Nucleus accumbens (tissue), 56 donors: ENCODE measurements at places on chromosomes 5 and 9.

GRCh38 chr5:171388816-171389168 lies 1.1 kb downstream of the NPM1 start:
- DNase-seq, result no peak

DNA sequence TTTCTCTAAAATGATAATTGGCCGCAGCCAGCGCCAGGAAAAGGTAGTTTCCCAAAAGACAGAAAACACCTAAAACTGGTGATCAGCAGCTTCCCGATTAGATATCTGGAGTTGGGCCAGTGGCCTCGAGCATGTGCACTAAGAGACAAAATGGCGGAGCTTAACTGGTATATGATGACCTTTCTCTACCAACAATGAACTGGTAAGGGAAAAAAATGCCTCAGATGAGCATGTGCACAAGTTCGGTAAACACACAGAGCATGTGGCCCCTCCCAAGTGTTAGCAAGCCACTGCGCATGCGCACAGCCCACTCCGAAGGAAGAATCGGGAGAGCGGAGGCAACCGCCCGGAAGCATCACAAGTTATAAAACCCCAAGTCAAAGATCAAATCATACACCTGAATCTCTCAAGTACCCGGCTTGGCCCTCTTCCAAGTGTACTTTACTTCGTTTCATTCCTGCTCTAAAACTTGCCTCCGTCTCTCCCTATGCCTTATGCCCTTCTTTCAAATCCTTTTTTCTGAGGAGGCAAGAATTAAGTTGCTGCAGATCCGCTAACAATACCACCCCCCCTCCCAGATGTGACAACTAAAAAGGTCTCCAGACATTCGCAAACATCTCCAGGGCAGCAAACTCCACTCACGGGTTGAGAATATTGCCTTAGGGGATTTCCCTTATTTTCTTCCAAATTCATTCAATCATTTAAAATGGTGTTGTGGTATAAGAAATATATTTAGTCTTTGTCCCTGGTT lies 15.0 kb upstream of the PTBP3 start:
- DNase-seq, result peak; percentile 81

GRCh38 chr5:82346399-82347165 lies 68.4 kb upstream of the RPS23 start:
- DNase-seq, result no peak

GRCh38 chr5:151718646-151719045 lies 31.9 kb upstream of the SPARC start:
- no peak for DNase-seq

DNA sequence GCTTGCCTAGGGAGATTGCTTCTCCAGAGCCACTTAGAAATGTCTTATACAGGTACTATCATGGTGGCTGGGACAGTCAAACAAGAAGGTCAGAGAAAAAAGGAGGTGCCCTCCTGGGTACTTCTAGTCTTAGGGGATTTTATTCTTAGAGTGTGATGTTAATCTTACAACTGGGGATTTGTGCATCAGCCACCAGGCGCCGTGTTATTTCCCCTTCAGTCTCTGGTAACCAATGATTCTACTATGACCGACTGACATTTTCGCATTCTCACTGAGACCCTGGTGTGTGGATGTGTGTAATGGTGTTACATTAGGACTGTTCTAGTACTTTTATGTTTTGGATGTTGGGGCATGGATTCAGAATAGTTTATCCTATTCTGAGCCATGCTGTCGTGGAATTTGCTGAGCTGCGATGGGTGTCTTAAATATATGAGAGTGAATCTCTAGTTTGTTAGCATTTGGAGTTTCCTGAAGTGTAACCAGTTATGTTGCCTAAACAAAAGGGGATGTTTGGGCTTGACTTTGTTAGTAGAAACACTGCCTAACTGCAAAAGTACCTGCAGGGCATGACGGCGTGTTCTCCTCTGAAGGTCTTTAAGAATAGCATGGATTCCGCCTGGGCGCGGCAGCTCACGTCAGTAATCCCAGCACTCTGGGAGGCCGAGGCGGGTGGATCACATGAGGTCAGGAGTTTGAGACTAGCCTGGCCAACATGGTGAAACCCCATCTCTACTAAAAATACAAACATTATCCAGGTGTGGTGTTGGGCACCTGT lies 175.2 kb upstream of the DAP start:
- DNase-seq, result no peak

- DNase-seq, result no peak
Observed at GRCh38 chr9:135066291-135066690, 21.2 kb upstream of the OLFM1 start.

- DNase-seq, result no peak
Observed at GRCh38 chr5:166581826-166582225, 1709.6 kb upstream of the WWC1 start.

GRCh38 chr5:59830536-59831200 lies 62.9 kb downstream of the PDE4D start:
- DNase-seq, result no peak

DNA sequence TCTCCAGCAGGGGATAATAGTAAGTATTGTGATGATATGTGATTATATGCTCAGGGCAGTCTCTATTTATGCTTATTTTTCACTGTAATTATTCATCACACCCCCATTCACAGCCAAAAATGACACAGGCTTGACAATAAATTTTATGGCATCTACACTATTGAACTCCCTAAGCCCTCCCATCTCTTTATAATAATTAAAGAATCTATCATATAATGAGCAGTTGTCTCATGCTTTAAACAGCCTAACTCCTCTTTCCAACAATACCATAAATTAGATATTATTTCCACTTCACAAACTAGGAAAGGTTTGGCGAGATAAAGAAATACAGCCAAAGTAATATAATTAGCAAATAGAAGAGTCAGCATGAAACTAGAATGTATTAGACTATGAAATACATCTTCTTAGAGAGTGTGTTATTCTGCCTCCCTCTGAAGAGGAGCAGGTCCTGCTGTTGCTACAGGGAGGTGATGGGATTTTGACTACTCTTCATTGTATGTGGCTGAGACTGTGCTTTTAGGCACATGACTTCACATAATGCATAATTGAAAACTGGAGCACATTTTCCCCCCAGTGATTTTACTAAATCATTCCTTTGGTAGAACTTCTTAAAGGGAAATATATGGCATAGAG lies 488.8 kb downstream of the HTR1A start:
- no peak for DNase-seq

- no peak for DNase-seq
Observed at GRCh38 chr5:14407746-14408175, 173.8 kb upstream of the OTULINL start.

- DNase-seq, result no peak
Observed at GRCh38 chr5:178162481-178162880, 8.8 kb upstream of the NHP2 start.

GRCh38 chr5:180201051-180201987 lies 7.7 kb downstream of the RASGEF1C start:
- peak; percentile 33 for DNase-seq

DNA sequence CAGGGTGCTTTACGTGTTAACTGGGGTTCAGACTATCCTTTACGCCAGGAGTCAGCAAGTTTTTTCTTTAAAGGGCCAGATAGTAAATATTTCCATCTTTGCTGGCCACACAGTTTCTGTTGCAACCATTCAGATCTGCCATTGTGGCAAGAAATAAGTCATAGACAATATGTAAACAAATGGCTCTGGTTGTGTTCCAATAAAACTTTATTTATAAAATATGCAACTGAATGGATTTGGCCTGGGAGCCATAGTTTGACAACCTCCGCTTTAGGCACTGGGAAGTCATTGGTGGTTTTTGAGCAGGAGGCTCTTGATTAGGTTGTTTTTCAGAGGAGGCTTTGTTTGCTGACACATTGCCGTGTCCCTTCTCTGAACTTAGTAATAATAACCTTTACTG lies 90.7 kb downstream of the INSYN2B start:
- no peak for DNase-seq

GRCh38 chr5:66122379-66123034 lies 21.6 kb upstream of the SREK1 start:
- no peak for DNase-seq

GRCh38 chr9:70020991-70021571 lies 22.6 kb upstream of the MAMDC2 start:
- peak; percentile 62 for DNase-seq

- DNase-seq, result no peak
Observed at GRCh38 chr9:96430377-96430776, 12.2 kb upstream of the ZNF367 start.

GRCh38 chr5:145854651-145855258 lies 18.1 kb downstream of the GRXCR2 start:
- no peak for DNase-seq

GRCh38 chr5:35188031-35188457 lies 42.2 kb downstream of the PRLR start:
- DNase-seq, result no peak

DNA sequence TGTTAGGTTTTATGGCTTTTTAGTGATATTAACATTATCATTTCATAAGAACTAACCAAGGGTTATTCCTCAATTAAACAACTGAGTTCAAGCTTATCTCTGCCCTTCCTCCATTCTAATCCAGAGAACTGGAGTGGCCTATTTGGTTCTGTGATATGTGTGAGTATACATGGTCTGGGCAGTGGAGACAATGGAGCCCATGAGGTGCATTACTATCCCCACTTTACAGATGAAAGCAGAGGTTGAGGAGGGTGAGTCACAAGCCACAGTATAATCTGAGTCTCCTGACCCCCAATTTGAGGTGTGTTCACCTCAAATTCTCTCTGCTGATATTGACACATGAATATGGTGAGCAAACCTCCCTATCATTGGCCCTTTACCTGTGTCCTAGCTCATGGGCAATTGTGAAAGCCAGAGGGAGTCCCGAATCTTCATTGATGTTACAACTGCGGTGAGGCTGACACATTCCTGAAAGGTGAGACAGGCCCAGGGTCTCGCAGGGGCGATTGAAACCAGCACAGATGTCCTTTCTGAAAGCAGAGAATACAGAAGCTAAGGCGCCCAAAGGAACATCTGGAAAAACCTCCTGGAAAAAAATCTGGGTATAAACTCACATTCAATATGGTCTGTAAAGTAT lies 217.2 kb downstream of the TARS1 start:
- DNase-seq, result no peak

- no peak for DNase-seq
Observed at GRCh38 chr5:177336603-177337494, 14.6 kb downstream of the LMAN2 start.

DNA sequence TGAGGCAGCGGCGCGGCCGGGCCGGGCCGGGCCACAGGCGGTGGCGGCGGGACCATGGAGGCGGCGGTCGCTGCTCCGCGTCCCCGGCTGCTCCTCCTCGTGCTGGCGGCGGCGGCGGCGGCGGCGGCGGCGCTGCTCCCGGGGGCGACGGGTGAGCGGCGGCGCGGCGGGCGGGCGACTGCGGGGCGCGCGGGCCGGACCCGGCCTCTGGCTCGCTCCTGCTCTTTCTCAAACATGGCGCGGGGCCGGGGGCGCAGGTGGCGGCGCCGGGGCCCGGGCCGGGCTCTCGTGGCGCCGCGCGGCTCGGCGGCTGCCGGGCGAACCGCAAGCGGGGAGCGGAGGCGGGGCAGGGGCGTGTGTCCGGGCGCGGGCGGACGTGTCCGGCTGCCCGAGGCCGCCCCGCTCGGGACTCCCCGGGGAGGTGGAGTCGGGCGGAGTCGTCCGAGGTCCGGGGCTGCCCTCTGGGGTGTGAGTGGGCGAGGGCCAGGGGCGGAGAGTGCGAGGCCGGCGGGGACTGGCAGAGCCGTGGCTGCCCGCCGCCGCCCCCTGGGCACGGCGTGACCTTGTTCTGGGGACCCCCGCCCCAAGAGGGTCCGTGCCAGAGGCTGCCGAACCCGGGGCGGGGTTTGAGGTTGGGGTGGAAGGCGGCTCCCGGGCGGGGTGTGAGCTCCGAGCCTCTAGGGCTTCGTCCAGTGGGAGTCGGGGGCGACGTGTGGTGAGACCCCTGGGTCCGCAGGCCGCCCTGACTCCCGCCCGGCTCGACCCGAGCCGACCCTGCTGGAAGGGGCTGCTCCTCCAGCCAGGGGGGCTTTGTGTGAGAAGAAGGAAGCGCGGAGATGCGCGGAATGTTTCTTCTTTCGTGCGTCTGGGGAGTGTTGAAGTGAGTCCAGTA lies 485 bp downstream of the TGFBR1 start:
- DNase-seq, result peak; percentile 3

DNA sequence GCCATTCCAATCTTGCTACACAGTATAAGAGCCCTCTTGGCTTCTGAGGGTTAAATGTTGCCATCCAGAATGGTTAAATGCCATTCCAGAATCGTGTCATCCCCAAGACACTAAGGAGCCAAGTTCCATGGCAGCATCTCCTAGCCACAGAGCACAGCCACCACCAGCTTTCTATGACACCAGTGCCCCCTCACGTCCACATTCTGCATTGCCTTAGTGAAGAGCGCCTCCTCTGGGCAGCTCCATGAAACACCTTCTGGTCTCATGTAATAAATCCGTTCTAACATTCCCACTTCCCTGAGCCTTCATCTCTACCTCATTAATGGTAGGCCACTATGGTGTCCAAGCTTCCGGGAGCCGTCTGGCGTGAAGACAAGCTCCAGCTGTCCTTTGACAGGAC lies 12.4 kb downstream of the CBY3 start:
- peak; percentile 22 for DNase-seq

DNA sequence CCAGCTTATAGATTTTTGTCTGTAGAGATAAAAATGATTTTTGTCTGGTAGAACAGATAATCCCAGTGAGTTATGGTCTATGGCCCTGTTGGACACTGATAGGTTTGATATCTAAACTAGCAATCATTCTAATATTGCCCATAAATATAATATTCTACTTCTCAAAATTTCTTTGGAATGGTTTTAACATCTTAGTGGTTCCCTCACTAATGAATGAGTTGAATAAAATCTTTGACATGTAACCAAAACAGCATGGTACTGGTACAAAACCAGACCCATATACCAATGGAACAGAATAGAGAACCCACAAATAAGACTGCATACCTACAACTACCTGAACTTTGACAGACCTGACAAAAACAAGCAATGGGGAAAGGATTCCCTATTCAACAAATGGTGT lies 219.7 kb downstream of the SEC61B start:
- no peak for DNase-seq

- no peak for DNase-seq
Observed at GRCh38 chr9:131238402-131239021, 37.8 kb downstream of the FAM78A start.

GRCh38 chr9:1759009-1759408 lies 256.1 kb upstream of the SMARCA2 start:
- DNase-seq, result no peak

GRCh38 chr5:139747583-139748504 lies 47.8 kb upstream of the PSD2 start:
- DNase-seq, result no peak
